Activated T-helper 17 cell treated with anti-CD3 and anti-CD28 coated beads, Interleukin-2, amount 50 U/mL, for 72 hours (primary cell): ENCODE measurements at places on chromosomes 4 and X. TPM values are rescaled to one million over a fixed set of nuclear protein-coding genes. Genes with fewer than 3 reads are reported as not detected.

The CD40LG gene
- 87.0 TPM for total RNA-seq

The TLR6 gene
- 3.0 TPM for total RNA-seq

The CXCL8 gene
- total RNA-seq, result 11.9 TPM

The WDR17 gene
- 1.3 TPM for total RNA-seq

The SPANXN4 gene
- total RNA-seq, result not detected

The TCP11X2 gene
- total RNA-seq, result not detected

The TMA16 gene
- 21.7 TPM for total RNA-seq

The SAT1 gene
- total RNA-seq, result 189 TPM

The FGB gene
- total RNA-seq, result not detected

The LINC00632 gene
- 3.3 TPM for total RNA-seq

The GAGE10 gene
- total RNA-seq, result not detected

The UGT2B10 gene
- not detected for total RNA-seq

The IL3RA gene
- total RNA-seq, result 1.2 TPM

The PCDH19 gene
- not detected for total RNA-seq

GRCh38 chrX:115679460-115679859, 118.5 kb downstream of the PLS3 start:
- no peak for ATAC-seq
- no peak overlapping the region for H3K4me3 ChIP-seq
- no peaks in the 10 kb centered on the region for H3K27me3 ChIP-seq
- no peaks in the 10 kb centered on the region for H3K36me3 ChIP-seq

- H3K4me1 ChIP-seq, result no peaks in the 10 kb centered on the region
- no peak overlapping the region for H3K4me3 ChIP-seq
- H3K27ac ChIP-seq, result no peak overlapping the region
- ATAC-seq, result no peak
These were observed 40.8 kb upstream of the APLN start for GRCh38 chrX:129695535-129695934.

DNA sequence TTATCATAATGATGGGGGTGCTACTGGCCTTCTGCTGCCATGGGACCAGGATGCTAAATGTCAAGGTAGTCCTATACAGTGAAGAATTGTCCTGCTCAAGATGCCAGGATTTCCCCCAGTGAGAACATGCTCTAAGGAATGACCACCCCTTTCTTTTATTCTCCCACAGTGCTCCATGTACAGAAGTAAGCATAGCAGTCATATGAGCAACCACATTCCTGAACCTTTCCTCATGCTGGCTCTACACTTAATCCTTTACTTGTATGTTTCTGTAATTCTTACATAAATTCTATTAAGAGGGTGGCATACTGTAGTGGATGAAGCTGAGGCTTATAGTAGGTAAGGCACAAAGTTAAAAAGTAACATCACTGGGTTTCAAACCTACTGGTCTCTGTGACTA, 20.2 kb downstream of the CYP2U1 start:
- no peaks in the 10 kb centered on the region for H3K4me1 ChIP-seq
- H3K4me3 ChIP-seq, result no peak overlapping the region
- peaks cover 34% of the 10 kb centered on the region for H3K36me3 ChIP-seq
- H3K27me3 ChIP-seq, result peaks cover 6% of the 10 kb centered on the region

- no peak overlapping the region for H3K4me3 ChIP-seq
- peaks cover 22% of the 10 kb centered on the region for H3K4me1 ChIP-seq
- H3K36me3 ChIP-seq, result no peaks in the 10 kb centered on the region
- no peaks in the 10 kb centered on the region for H3K27me3 ChIP-seq
- peak overlapping the region; percentile 38 for H3K27ac ChIP-seq
These were observed 7.8 kb upstream of the TBC1D14 start for GRCh38 chr4:6901669-6902317.

DNA sequence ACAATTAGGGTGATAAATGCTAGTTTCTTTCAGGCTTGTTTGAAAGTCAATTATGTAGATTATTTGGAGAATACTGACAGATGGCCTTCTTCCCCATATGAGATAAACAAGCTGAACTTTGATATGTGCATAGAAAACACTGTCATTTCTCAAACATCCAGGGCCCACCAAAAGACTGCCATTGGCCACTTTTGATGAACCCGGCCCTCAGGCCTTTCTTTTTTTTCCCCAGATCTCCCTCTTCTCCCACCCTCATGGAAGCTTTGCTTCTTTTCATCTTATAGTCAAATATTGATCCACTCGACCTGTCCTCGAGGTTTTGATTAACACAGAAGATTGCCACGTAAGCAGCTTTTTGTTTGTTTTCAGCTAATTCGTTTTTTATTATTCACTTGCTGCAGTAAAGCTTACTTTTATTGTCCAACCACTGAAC, 377.4 kb downstream of the SMARCA1 start:
- H3K36me3 ChIP-seq, result no peaks in the 10 kb centered on the region
- no peak overlapping the region for H3K27ac ChIP-seq
- ATAC-seq, result no peak
- no peaks in the 10 kb centered on the region for H3K27me3 ChIP-seq

GRCh38 chr4:107856901-107857300, 32.2 kb downstream of the SGMS2 start:
- no peaks in the 10 kb centered on the region for H3K36me3 ChIP-seq
- H3K27ac ChIP-seq, result no peak overlapping the region
- no peaks in the 10 kb centered on the region for H3K4me1 ChIP-seq
- ATAC-seq, result no peak

DNA sequence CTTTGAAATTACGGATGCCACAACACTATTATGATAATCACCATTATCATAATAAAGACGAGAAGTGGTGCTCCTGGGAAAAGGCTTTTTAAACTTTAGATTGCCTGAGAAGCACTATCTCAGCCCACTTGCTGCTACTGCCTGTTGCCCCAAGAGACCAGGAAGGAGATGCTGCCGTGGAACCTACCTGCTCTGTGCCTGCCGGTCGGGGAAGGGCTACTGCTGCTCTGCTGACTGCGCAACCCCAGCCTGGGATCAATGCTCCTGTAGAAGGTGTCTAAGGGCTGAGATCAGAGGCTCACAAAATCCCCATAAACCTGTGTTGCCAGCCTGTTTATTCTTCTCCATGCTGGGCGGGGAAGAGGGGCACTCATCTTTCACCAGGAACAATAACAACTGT, 145.3 kb upstream of the VCX3B start:
- H3K36me3 ChIP-seq, result no peaks in the 10 kb centered on the region
- no peaks in the 10 kb centered on the region for H3K4me1 ChIP-seq
- H3K4me3 ChIP-seq, result no peak overlapping the region
- no peak for ATAC-seq
- no peaks in the 10 kb centered on the region for H3K27me3 ChIP-seq

DNA sequence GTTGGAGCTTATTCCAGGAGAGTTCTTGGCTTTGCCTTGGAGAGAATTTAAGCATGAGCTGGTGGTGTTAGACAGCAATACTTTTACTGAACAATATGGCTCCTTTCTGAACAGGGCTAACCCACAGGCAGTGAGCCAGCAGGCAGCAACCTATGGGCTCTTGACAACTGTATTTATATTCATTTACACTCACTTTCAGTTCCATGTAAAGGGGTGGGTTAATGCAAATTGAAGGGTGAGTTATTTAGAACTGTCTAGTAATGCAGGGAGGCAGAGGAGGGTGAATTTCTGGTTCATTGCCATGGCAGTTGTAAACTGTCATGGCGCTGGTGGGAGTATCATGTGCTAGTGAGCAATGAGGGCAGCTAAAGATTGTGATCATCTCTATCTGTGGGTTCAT, 15.7 kb downstream of the FOXR2 start:
- no peak overlapping the region for H3K27ac ChIP-seq
- H3K36me3 ChIP-seq, result no peaks in the 10 kb centered on the region
- no peaks in the 10 kb centered on the region for H3K4me1 ChIP-seq
- no peak overlapping the region for H3K4me3 ChIP-seq
- H3K27me3 ChIP-seq, result no peaks in the 10 kb centered on the region

- ATAC-seq, result no peak
- no peak overlapping the region for H3K27ac ChIP-seq
- peaks cover 11% of the 10 kb centered on the region for H3K27me3 ChIP-seq
- no peaks in the 10 kb centered on the region for H3K36me3 ChIP-seq
- no peaks in the 10 kb centered on the region for H3K4me1 ChIP-seq
These were observed 73.5 kb upstream of the EMCN start for GRCh38 chr4:100591161-100591876.

DNA sequence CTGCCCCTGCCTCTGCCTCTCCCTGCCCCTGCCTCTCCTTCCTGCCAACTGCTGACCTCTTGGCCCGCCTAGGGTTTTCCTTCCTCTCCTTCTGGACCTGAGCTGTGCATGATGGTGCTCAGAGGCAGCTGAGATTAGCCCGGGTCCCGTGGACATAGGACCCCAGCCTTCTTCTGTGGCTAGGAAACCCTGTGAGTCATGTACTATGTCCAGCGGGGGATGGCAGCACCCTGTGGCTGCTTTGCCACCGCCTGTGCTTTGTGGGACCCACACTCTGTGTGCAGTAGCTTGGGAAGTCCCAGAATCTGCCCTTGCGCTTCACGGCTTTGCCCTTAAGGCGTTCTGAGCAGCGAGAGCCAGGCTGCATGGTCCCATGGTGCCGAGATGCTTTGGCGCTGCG, 105.5 kb upstream of the PSAPL1 start:
- H3K4me3 ChIP-seq, result no peak overlapping the region
- no peak overlapping the region for H3K27ac ChIP-seq
- no peaks in the 10 kb centered on the region for H3K36me3 ChIP-seq
- H3K4me1 ChIP-seq, result no peaks in the 10 kb centered on the region
- H3K27me3 ChIP-seq, result no peaks in the 10 kb centered on the region

GRCh38 chr4:112910109-112910736, 139.2 kb upstream of the ANK2 start:
- no peak for ATAC-seq
- no peaks in the 10 kb centered on the region for H3K4me1 ChIP-seq
- H3K4me3 ChIP-seq, result no peak overlapping the region

- H3K36me3 ChIP-seq, result no peaks in the 10 kb centered on the region
- no peak for ATAC-seq
- peaks cover 5% of the 10 kb centered on the region for H3K4me1 ChIP-seq
- no peaks in the 10 kb centered on the region for H3K27me3 ChIP-seq
These were observed 31.6 kb upstream of the ARHGEF6 start for GRCh38 chrX:136812286-136812685.

DNA sequence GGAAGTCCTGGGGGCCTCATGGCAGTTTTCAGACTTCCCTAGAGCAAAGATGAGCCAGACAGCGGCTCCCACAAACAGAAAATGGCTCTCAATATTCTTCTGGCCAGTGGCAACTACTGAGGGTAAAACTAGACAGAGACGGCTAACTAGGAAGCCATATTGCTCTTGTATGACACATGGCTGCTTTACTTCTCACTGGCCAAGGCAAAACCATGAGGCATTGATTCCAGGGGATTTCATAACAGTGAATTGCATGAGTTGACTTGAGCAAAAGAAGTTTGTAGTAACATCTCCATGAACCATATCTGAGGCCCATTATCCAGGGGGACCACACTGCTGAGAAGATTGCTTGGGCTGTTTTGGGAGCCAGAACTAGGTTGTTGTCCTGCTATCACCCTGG, 13.7 kb upstream of the TLR8 start:
- H3K27me3 ChIP-seq, result no peaks in the 10 kb centered on the region
- no peak overlapping the region for H3K27ac ChIP-seq
- no peak overlapping the region for H3K4me3 ChIP-seq
- ATAC-seq, result no peak
- no peaks in the 10 kb centered on the region for H3K4me1 ChIP-seq

- no peak overlapping the region for H3K4me3 ChIP-seq
- no peaks in the 10 kb centered on the region for H3K4me1 ChIP-seq
- no peak for ATAC-seq
- H3K27me3 ChIP-seq, result peaks cover 7% of the 10 kb centered on the region
- H3K27ac ChIP-seq, result no peak overlapping the region
These were observed 129.6 kb upstream of the INTU start for GRCh38 chr4:127503111-127503510.

DNA sequence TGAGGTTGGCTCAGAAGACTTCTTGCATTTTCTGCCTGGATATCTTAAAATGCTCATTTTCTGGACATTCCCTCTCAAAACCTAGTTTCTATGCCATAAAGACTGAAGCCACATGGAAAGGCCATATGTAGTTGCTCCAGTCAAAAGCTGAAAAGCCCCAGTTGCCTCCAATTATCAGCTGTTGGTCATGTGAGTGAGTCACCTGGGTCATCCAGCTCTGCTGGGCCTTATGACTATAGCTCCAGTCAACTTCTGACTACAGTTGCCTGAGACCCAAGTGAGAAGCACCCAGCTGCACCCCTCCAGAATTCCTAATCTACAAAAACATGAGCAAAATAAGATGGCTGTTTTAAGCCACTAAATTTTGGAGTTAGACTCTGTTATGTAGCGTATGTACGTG, 41.9 kb downstream of the HELQ start:
- no peak overlapping the region for H3K27ac ChIP-seq
- peak; percentile 37 for ATAC-seq
- no peak overlapping the region for H3K4me3 ChIP-seq
- H3K4me1 ChIP-seq, result no peaks in the 10 kb centered on the region

GRCh38 chr4:124910327-124910726, 197.8 kb upstream of the ANKRD50 start:
- no peaks in the 10 kb centered on the region for H3K27me3 ChIP-seq
- H3K4me3 ChIP-seq, result no peak overlapping the region
- no peak overlapping the region for H3K27ac ChIP-seq
- H3K36me3 ChIP-seq, result no peaks in the 10 kb centered on the region
- no peak for ATAC-seq

DNA sequence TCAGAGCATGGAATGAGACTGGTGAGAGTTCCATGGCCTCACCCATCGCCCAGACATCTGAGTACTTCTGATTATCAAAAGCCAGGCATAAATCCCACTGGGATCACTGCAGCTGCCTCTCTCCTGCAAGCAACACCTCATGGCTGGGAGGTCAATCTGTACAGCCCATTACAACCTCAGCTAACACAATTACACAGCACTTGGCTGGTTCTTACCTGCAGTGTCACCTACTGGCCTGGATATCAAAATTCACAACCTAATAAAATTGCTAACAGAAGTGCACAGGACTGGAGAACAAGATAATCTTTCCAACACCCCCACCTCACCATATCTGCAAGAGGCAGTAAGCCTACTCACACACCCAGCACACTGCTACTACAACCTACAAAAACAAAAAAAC, 341.7 kb upstream of the NDST3 start:
- H3K27me3 ChIP-seq, result no peaks in the 10 kb centered on the region
- H3K36me3 ChIP-seq, result no peaks in the 10 kb centered on the region
- H3K4me3 ChIP-seq, result no peak overlapping the region
- H3K4me1 ChIP-seq, result no peaks in the 10 kb centered on the region

DNA sequence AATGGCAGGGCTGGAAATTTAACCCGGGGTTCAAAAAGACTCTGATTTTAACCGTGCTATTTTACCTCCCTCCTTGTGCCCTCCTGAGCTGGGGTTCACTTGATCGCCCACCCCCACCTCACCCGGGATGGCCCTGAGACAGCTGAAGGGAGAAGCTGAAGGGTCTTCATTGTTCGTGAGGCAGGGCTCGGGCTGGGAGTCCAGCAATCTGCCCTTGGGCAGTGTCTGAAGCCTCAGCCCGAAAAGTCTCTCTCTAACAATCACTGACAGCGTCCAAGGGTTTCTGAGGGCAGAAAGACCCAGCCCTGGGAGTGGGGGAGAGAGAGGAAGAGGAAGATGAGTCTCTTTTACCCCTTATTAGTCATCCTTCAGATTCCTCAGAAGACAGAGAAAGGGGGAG, 39.4 kb upstream of the PHOX2B start:
- no peak overlapping the region for H3K27ac ChIP-seq
- H3K4me1 ChIP-seq, result peaks cover 4% of the 10 kb centered on the region
- no peaks in the 10 kb centered on the region for H3K36me3 ChIP-seq
- H3K4me3 ChIP-seq, result no peak overlapping the region

GRCh38 chr4:1753697-1754311, 32.5 kb downstream of the TACC3 start:
- H3K27ac ChIP-seq, result no peak overlapping the region
- H3K27me3 ChIP-seq, result no peaks in the 10 kb centered on the region
- H3K36me3 ChIP-seq, result no peaks in the 10 kb centered on the region
- no peaks in the 10 kb centered on the region for H3K4me1 ChIP-seq
